ENCODE measurements at places on chromosomes 7 and 10.

DNA sequence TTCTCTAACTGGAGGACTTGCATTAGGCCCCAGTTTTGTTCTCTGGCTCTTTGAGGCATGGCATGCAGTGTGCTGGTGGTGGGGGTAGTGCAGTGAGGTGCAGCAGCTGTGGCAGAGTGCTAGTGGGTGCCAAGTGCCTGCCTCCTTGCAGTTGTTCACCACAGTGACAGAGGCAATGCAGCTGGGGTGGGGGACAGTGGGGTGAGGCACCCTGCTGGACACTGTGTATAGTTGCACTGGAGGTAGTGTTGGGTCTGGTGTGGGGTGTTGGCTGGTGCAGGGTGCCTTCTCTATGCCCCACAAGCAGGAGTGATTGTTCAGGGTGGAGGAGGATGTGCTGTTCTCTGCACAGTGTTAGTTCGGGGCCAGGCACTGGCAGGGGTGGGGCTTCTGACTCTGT, 21.7 kb upstream of the KEL start:
- no peak for DNase-seq

- DNase-seq = no peak
These were observed 7.2 kb downstream of the TAS2R16 start for GRCh38 chr7:122988333-122988732.

DNA sequence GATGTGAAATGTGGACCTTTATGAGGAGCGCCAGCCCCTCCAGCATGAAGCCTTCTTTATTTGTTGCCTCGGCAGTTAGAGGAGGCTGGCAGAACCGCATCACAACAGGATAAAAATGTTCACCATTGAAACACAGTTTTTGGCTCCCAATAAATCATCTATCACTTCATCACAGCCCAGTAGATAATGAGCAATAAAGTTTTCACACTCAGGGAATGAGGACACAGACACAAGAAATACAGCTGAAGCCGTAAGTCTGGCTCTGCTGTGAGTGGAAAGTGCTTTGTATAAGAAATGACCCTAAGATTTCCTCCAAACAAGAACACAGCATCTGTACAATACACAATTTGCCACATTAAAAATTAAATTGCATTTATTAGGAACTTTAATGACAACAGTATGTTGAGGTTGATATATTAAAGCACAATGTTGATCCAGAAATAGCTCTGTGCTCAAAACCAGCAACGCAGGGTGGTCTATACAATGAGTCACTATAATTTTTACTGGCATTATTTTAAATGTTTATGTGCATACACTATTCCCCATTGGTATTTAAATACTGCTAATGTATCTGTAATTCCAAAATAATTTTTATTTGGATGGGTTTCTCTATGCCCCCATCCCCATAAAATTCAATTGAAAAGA, 301.8 kb upstream of the MGMT start:
- no peak for DNase-seq

DNA sequence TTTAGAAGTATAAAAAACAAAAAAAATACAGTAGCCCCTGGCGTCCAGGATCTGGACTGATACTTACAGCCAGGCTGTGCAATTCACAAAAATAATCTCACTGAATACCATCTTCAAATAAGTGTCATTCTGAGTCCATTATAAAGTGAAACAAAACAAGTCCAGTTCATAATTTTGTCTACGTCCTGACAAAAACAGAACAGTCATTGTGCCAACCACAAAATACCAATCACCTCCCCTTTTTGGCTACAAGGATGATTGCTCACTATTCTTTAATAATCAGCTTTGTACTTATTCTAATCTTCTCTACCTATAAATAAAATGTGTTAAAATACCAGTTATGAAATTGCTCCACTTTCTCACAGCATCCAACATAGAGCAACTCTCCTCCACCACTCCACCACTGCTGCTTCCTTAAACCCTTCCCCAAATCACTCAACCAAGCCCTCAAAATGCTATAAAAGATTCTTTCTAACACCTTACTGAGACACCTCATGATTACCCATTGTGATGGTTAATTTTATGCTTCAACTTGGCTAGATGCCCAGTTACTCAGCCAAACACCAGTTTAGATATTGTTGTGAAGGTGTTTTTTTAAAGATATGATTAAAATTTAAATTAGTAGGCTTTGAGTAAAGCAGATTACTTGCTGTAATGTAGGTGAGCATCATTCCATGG, 479.8 kb upstream of the SEMA3A start:
- DNase-seq = peak; percentile 67

- no peak for DNase-seq
These were observed 20.2 kb downstream of the HIP1 start for GRCh38 chr7:75718390-75719031.

GRCh38 chr10:60444494-60445064, 54.9 kb upstream of the ANK3 start:
- no peak for DNase-seq

DNA sequence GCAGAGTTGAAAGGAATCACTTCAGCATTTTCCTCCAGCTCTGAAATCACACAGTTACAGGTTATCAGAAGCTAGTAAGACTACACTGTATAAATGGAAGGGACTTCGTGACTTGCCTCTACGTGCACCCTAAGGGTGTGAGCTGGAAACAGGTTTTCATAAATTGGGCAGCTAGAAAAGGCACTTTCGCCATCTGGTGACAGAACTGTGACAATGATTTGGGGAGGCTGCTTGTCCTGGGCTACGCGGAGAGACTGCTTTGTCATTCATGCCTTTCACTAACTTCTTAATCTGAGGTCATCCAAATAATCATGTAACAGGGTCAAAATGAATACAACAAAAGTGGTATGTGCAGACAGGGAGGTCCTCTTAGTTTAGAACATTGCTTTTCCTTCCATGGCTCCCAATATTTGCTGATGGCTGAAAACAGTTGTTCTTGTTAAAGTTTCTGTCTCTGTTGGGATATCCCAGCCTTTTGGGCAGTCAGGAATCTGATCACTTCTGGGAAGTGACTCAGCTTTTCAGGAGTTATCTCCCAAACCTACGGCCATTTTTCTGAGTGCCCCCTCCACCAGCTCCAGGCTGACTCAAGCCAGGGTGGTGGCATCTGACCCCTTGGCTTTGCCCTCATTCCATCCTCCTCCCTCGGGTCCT, 17.8 kb downstream of the VWC2 start:
- no peak for DNase-seq

DNA sequence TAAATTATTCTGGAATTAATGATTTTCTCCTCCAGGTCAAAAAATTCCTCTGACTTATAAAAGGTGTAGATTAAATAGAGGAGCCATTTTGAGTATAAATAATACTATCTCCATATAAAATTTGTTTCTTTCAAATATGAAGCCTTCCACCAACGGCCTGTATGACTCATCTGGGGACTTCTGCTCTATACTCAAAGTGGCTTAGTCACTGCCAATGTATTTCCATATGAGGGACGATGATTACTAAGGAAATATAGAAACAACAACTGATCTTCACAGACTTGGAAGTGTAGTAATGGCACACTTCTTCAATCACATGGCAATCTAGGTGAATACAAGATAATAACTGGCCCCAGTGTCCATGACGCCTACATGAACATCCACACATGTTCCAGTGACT, 335.6 kb upstream of the HGF start:
- DNase-seq = no peak

- no peak for DNase-seq
These were observed 86.0 kb upstream of the DIP2C start for GRCh38 chr10:775245-776075.

GRCh38 chr7:87152897-87153641, 816 bp downstream of the DMTF1 start:
- no peak for DNase-seq

DNA sequence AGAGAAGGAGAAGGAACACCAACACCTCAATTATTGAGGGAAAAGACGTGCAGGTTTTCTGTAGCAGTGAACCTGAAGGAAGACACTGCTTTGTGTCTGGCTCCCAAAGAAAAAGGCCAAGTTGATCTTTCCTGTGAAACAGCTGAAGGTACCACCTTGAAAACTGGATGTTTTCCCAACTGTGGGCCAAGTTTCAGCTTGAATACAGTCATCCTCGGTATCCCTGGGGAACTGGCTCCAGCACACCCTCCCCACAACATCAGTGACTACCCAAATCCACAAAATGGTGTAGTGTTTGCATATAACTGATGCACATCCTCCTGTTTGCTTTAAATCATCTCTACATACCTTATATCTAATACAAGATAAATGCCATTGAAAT, 297.0 kb upstream of the PITRM1 start:
- no peak for DNase-seq

DNA sequence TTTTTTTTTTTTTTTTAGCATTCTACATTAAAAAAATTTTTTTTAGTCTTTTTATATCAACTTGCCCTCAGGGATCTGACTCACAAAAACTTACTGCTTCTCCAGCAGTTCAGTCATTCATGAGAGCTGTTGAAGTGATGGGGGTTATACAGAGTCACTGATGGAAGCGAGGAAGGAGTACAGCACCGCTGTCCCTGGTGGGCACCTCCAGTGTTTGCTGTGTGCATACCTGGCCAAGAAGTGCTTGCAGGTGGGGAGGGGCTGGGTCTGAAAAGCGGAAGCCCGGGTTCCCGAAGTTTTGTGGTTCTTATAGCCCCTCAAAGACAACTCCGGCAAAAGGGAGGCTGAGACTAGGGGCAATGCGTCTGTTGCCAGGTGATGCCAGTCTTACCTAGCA, 46.2 kb downstream of the MINDY4 start:
- no peak for DNase-seq

DNA sequence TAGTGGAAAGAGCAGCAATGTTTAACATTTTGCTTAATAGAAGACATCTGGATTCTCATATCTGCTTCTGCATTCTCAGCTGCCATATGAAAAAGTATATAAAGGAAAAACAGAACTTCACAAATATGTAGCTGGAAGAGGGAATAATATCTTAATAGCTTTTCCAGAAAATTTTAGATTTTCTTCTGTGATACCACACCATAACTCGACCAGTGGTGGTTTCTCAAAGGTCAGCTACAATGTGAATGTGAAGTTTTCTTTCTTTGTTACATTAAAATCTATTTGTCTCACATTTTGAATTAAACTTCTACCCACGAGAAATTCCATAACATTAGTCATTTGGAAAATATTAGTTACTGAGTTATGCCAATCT, 339.8 kb downstream of the PARD3 start:
- no peak for DNase-seq

- DNase-seq = no peak
These were observed 180.0 kb downstream of the BTAF1 start for GRCh38 chr10:92103376-92104090.

GRCh38 chr10:15293862-15294842, 76.9 kb downstream of the FAM171A1 start:
- no peak for DNase-seq

- no peak for DNase-seq
These were observed 46.2 kb upstream of the OSBPL3 start for GRCh38 chr7:25026156-25026555.

DNA sequence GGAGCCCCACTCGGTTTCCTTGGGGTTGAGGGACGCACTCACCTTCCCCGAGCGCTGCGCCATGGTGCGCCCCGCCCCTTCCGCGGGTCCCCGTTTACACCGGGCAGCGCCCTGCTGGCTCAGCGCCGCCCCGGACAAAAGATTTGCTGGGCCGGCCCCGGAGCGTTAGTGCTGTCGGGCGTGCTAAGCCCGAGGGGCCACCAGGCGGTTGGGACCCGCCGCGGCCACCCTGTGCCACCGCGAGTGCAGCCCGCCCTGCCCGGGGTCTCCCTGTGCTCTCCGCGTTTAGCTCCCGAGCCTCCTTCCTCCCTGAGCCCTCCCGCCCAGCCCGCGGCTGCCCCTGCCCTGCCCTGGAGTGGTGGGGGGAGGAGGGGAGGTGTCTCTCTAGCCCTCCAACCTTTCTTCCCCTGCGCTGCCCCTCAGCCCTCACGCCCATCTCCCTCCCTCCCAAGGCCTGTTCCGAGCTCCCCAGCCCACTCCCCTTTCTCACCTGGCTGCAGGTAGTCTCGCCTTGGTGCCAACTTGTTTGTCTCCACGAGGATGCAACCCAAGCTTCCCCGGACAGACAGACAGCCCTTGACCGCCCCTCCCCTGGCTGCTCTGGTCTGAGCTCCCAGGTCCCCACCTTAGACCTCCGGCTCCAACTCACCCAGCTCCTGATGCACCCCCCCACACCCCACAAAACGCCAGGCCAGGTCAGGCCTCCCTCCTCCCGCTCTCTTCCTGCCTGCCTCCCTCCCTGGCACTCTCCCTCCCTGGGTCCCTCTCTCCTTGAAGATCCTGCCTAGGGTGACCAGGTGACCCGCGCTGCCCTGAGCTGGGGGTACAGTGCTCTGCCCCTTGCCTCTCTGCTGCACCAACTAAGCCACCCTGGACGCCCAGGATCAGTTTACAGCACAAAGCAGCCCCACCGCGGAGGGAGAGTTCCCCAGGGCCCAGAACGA, at the start of gene CRYGN:
CRYGN (minus strand) TSS at position 287 of the 944 bp plus-strand sequence; CDS start at position 63, 224 bp downstream.
- no peak for DNase-seq

DNA sequence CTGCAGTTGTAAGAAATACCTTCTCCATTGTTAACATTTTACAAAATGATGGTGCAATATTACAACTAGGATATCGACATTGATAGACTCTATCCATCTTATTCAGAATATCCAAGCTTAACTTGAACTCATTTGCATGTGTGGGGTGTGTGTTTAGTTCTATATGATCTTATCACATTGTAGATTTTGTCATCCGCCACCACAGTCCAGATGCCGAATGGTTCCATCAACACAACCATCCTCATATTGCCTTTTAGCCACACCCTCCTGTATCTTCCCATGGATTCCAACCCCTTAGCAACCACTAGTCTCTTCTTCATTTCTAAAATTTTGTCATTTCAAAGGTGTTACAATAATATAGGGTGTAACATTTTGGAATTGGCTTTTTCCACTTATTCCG, 452.9 kb upstream of the AKR1E2 start:
- no peak for DNase-seq

- DNase-seq = no peak
These were observed 33.4 kb upstream of the SLC39A12 start for GRCh38 chr10:17918187-17918903.

DNA sequence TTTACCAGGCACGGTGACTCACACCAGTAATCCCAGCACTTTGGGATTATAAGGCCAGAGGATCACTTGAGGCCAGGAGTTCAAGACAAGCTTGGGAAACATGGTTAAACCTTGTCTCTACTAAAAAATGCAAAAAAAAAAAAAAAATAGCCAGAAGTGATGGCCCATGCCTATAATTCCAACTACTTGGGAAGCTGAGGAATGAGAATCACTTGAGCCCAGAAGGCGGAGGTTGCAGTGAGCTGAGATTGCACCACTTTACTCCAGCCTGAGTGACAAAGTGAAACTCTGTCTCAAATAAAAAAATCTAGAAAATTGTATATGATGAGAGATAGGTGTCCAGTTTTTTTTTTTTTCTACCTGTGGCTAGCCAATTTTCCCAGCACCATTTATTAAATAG, 578.2 kb downstream of the ANKRD7 start:
- no peak for DNase-seq

DNA sequence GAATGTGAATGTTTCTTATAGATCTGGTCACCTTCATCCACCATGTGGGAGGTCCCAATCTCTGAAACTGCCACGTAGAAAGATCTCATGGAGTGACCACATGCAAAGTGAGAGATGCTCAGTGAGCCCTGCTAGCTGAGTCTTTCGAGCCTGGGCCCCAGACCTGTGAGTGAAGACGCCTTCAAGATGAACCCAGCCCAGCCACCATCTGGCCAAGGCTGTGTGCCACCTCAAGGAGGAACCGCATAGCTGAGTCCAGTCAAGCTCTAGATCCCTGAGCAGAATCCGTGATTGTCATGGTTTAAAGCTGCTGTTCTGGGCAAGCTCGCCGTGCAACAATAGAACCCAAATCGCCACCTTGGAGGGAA, 20.2 kb upstream of the PPIF start:
- DNase-seq = no peak
